A549 treated with Hydrocortisone at 1 μM for 4 hours (cell line): ENCODE measurements at places on chromosomes 1 and 21. TPM values are rescaled to one million over a fixed set of nuclear protein-coding genes. Genes with fewer than 3 reads are reported as not detected.

The FCRL1 gene
- not detected in 5 replicates for total RNA-seq

The VAV3 gene
- total RNA-seq = 0.56 to 1.5 TPM (median 0.66 TPM) in 5 replicates

The TFAP2E gene
- total RNA-seq = 0.41 to 0.78 TPM (median 0.45 TPM) in 5 replicates

The CAMSAP2 gene
- 15.0 to 26.2 TPM (median 18.8 TPM) in 5 replicates for total RNA-seq

The MMEL1 gene
- 0.16 to 0.20 TPM in 2 of 5 replicates, not detected in the others for total RNA-seq

The BPNT1 gene
- 17.1 to 26.7 TPM (median 17.6 TPM) in 5 replicates for total RNA-seq

The FCRL6 gene
- not detected in 5 replicates for total RNA-seq

The CELF3 gene
- not detected in 5 replicates for total RNA-seq

The SPRR2F gene
- not detected in 5 replicates for total RNA-seq

The DYNLT5 gene
- not detected in 5 replicates for total RNA-seq

The SH2D1B gene
- total RNA-seq = 0.06 to 0.15 TPM (median 0.12 TPM) in 5 replicates

The AADACL4 gene
- total RNA-seq = not detected in 5 replicates

The AMIGO1 gene
- total RNA-seq = 0.86 to 1.3 TPM (median 1.1 TPM) in 5 replicates

The NPHS2 gene
- not detected in 5 replicates for total RNA-seq

The LIN28A gene
- total RNA-seq = not detected in 5 replicates

The SPATA21 gene
- 0.05 to 0.14 TPM (median 0.05 TPM) in 4 of 5 replicates, not detected in the other for total RNA-seq

The INKA2 gene
- total RNA-seq = 1.8 to 2.8 TPM (median 2.0 TPM) in 5 replicates

The PCSK9 gene
- 2.2 to 3.5 TPM (median 2.8 TPM) in 5 replicates for total RNA-seq

The EPHX1 gene
- total RNA-seq = 204 to 240 TPM (median 210 TPM) in 5 replicates

The CYP4A11 gene
- not detected in 5 replicates for total RNA-seq

The TAF12 gene
- total RNA-seq = 11.9 to 13.1 TPM (median 12.6 TPM) in 5 replicates

The ATP5PO gene
- 137 to 163 TPM (median 150 TPM) in 5 replicates for total RNA-seq

The NMNAT2 gene
- total RNA-seq = 0.35 to 0.71 TPM (median 0.51 TPM) in 5 replicates

The GPR3 gene
- total RNA-seq = 1.3 to 1.8 TPM (median 1.7 TPM) in 5 replicates

The MAP10 gene
- 0.63 to 1.1 TPM (median 0.84 TPM) in 5 replicates for total RNA-seq

The OPRD1 gene
- total RNA-seq = 0.02 to 0.07 TPM (median 0.03 TPM) in 4 of 5 replicates, not detected in the other

The S100A3 gene
- total RNA-seq = 107 to 126 TPM (median 115 TPM) in 5 replicates

The USH2A gene
- total RNA-seq = not detected in 5 replicates
